ENCODE measurements at places on chromosomes 12 and 14. TPM values are rescaled to one million over a fixed set of nuclear protein-coding genes. Genes with fewer than 3 reads are reported as not detected.

Gene KCNA5
- not detected for polyA plus RNA-seq

Gene NGB
- not detected for polyA plus RNA-seq

Gene LLPH
- 19.0 TPM for polyA plus RNA-seq

- no peak for DNase-seq
Observed at GRCh38 chr12:75478116-75478794, 2.3 kb upstream of the GLIPR1 start.

- DNase-seq = no peak
Observed at GRCh38 chr12:105476616-105477015, 146.1 kb downstream of the C12orf75 start.

- DNase-seq = no peak
Observed at GRCh38 chr14:101858791-101859537, 97.5 kb downstream of the PPP2R5C start.

DNA sequence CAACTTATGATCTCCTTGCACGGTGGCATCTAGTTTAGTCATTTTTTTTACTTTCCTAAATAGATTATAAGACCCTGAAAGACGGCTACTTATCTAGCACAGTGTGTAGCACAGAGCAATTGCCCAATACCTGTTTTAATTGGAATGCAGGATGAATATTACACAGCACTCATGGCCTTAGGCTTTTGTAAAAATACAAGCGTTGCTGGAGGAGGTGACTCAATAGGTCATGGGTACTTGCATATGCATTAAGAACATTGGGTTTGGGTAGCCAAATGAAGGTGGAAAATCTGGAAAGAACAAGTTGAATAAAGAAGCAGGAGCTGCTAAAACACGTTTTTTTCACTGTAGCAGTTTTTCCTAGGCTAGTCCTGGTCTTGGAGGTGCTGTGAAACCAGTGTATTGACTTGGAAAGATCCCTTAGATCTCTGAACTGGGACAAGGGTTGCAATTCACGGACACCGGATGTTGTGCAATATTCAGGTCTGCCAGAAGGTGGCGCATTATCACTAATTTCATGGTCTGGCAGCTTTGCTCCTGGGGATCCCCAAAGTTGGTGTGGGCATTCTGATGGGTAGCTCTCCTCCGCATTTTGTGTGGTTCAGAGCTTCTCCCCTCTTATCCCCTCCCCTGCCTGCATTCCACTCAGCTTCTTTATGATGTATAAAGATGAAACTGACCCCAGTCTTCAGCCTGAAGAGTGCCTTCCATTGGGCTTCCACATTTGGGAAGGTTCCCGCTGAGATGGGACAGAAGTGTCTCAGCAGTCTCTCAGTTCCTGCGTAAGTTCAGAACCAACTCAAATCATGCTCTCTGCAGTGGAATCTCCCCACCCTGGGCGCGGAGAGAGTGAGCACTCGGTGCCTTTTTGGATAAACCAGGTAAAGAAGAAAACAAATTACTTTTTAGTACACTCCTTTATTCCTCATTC, 278.3 kb downstream of the NRXN3 start:
- DNase-seq = peak; percentile 58

All from stomach (tissue), 19 donors.